T-helper 2 cell (primary cell): ENCODE measurements at places on chromosomes 1 and 21.

- DNase-seq = no peak
Measured at GRCh38 chr1:210653771-210654170, 325.1 kb downstream of the HHAT start.

- DNase-seq = no peak
Measured at GRCh38 chr1:37660664-37661063, 26.0 kb upstream of the RSPO1 start.

GRCh38 chr1:119587341-119587740, 60.7 kb downstream of the ZNF697 start:
- DNase-seq = no peak

DNA sequence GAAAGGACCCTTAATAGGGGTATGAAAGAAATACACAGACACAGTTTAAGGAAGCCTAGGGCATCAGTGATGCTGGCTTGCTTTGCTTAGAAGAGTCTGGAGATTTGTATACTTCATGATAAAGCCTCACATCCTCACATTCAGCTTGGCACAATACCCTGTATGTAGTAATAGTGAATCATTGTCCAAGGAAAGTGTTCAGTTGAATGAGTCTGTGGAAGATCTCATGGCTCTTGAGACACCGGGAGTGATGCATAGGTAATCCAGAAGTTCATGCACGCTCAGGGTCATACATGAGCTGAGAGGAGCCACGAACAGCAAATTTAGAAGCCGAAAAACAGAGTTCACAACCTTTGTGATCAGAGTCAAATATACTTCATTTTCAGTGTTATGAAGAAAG, 537.2 kb upstream of the TMPRSS15 start:
- no peak for DNase-seq

- no peak for DNase-seq
Measured at GRCh38 chr1:100866901-100867206, 27.8 kb downstream of the EXTL2 start.

DNA sequence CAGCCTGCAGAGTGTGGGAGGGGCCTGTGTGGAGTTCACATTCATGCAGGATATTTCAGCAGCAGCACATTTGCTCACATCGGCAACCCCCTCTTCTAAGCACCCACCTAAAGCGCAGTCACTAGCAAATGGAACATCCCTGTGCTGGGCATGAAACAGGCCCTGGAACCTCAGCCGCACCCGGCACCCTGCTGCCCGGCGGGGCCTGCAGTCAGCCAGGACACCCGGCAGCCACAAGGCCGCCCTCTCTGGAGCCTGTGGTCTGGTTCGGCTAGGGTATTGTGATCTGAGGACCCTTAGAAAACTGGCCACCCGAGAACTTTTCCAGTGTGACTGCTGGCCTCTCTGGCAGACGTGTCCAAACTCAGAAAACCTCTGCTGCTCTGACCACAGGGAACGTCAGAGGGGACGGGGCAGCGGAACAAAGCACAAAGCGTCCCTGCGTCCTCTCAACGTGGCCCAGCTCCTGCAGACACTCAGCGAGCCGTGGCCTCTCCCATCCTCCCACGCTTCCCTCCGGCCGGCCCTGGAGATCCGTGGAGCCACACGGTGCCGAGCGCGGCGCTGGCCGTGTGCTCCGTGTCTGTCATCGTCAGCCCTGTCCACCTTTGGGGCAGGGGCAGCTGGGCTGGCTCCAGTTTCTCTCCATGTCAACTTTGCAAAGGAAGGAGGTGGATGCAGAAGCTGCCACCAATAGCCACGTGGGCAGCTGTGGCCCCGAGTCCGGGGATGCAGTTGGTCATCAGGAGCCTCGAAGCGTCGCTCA, 175.9 kb upstream of the ARHGEF16 start:
- no peak for DNase-seq

- DNase-seq = no peak
Measured at GRCh38 chr1:57019236-57019839, 53.5 kb upstream of the C8B start.

- no peak for DNase-seq
Measured at GRCh38 chr1:64173336-64173940, 30.0 kb upstream of the UBE2U start.

DNA sequence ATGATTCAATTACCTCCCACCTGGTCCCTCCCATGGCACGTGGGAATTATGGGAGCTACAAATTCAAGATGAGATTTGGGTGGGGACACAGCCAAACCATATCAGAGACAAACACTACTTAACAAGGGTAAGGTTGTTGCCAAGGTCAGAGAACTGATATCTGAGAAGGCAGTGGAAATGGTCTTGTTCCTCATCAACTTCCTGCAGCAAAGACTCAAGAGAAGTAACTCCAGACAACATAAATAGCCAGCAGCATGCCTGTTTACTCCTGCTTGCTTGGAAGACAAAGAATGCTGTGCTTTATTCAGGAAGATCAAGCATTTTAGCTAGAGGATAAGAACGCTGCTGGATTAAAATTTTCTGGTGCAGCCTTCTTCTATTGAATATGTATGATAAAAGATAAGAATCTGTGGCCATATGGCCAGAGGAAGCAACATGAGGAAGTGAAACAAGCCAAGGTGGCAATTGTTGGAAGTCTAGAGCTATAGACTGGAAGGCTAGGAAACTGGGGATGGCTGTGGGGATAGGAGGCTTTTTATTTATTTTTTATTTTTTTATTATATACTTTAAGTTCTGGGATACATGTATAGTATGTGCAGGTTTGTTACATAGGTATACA, 36.4 kb downstream of the DDAH1 start:
- DNase-seq = no peak

- DNase-seq = peak; percentile 13
Measured at GRCh38 chr21:37546949-37547614, 180.5 kb downstream of the DYRK1A start.

DNA sequence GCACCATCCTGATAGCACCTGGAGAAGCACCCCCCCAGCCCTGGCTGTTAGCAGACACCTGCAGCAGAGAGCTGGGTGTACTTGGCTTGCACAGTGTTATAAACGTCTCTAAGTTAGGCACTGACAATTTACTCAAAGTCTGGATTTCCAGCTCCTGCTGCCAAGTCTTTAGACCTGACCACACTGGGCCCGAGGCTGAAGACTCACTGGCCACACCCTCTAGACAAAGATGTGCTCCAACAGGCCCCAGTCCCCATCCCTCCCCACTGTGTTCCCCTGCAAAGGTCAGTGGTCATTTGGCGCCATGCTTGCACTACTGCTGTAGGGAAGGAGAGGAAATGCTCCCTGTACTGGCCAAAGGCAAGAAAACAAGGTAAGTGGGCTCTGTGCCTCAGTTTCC, 31.1 kb downstream of the PADI6 start:
- DNase-seq = no peak

GRCh38 chr1:211329764-211330201, 3.1 kb downstream of the TRAF5 start:
- DNase-seq = no peak

GRCh38 chr21:37149411-37149810, 76.4 kb downstream of the TTC3 start:
- no peak for DNase-seq

- no peak for DNase-seq
Measured at GRCh38 chr1:156165083-156165482, 11.7 kb downstream of the SEMA4A start.

GRCh38 chr1:187244623-187245022, 415.9 kb downstream of the PLA2G4A start:
- no peak for DNase-seq

GRCh38 chr1:205071801-205072200, 12.5 kb downstream of the TMEM81 start:
- no peak for DNase-seq

DNA sequence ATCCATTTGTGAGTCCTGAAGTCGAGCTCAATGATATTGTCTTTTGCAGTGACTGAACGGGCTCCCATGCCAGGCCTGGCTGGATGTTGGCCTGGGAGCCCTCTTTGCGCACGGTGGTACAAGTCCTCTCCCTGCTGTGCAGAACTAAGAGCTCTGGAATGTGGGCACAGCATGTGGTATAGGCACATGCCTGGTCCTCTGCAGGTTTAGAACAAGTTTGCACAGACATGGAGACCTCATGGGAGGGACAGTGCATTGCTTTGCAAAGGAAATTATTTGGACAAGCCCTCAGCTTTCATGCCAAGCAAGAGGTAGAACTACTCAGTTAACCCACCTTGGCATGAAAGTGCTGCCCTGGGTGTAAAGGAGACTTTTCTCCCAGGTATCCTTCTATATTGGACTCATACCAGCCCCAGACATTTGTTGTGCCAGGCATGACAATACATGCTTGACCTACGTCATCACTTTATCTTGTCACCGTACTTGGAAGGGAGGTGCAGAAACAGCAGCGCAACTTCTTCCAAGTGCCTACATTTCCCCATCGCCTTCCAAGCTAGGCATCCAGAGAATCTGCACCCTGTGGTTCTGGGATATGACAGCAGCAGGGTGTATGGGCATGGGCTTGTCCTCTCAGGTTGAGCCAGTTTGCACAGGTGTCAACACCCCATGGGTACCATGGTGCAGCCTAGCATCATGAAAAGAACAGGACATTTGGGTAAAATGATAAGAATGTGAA, 37.6 kb upstream of the MRPS6 start:
- DNase-seq = no peak
